ENCODE measurements at places on chromosomes 6 and 20.

DNA sequence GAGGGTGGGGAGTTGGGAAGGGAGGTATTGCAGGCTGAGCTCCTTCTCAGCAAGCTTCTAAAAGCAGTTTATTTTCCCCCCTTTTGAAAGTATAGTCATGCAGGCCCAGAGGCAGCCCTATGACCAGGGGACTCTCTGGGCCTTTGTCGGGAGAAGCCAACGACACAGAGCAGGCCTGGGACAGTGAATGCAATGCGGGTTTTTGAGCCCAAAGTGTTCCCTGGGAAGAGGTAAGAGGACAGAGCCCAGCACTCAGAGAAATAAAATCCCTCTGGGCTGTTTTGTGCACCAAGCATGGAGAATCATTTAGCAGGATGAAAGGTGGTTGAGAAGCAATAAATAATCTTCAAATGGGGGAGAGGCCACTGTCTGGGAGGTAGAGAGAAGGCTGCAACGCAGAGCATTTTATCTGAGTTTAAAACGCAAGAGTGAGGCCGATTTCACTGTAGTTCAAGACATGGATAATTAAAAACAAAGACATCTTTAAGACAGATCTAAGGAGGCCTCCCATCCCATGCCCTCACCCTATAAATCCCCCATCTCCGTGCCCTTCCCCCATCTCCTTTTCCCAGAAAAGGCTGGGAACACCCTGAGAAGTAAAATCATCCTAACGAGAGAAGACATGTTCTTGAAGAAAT is 237.5 kb downstream of the CDC5L start:
- no peak for DNase-seq

DNA sequence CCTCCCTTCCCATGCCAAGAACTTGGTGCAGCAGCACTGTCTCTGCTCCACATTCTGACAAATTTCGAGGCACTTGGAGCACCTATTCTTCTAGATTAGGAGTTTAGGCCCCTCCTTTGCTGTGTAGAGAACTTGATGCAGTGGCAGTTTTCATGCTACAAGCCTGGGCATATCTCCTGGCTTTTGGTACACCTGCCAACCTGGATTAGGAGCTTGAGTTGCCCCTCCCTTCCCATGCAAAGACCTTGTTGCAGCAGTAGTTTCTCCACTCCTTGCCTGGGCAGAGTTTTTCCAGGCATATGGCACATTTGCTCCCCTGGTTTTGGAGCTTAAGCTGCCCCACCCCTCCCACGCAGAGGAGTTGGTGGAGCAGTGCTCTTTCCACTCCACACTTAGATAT is 956.1 kb downstream of the EYS start:
- no peak for DNase-seq

GRCh38 chr20:11564491-11564890 is 353.2 kb upstream of the BTBD3 start:
- DNase-seq, result no peak

GRCh38 chr6:13488015-13488895 is 855 bp upstream of the GFOD1 start:
- DNase-seq, result peak; percentile 66

DNA sequence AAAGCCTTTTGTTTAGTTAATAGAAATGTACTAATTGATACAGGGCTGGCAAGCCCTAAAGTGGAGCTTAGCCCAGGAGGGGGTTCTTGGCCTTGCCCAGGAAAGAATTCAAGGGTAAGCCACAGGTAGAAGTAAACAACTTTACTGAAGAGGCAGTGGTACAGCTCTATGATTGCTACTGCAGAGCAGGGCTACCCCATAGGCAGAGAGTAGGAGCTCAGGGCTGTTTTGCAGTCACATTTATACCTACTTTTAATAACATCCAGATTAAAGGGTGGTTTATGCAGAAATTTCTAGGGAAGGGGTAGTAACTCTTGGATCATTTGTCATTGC is 680.4 kb upstream of the GJE1 start:
- no peak for DNase-seq

All from NB4 (cell line).